Hindlimb muscle (tissue), 1 donor: ENCODE measurements at places on chromosomes 1 and 21. TPM values are rescaled to one million over a fixed set of nuclear protein-coding genes. Genes with fewer than 3 reads are reported as not detected.

DCDC2B gene
- 0.67 TPM for polyA plus RNA-seq

SELE gene
- 1.3 TPM for polyA plus RNA-seq

PRAMEF1 gene
- not detected for polyA plus RNA-seq

- no peak for DNase-seq
These were observed 858 bp downstream of the LACTBL1 start for GRCh38 chr1:22971611-22972405.

- no peak for DNase-seq
These were observed 302.6 kb upstream of the RRP15 start for GRCh38 chr1:217982331-217983050.
